ENCODE measurements at places on chromosomes 3 and 15. TPM values are rescaled to one million over a fixed set of nuclear protein-coding genes. Genes with fewer than 3 reads are reported as not detected.

Gene SEC22A
- total RNA-seq, result 22.9 TPM

Gene EPHA3
- total RNA-seq, result not detected

Gene HCN4
- total RNA-seq, result not detected

Gene OXSM
- total RNA-seq, result 6.6 TPM

Gene CSPG5
- total RNA-seq, result not detected

Gene WDR53
- 32.3 TPM for total RNA-seq

Gene GRM7
- not detected for total RNA-seq

Gene ERICH6
- total RNA-seq, result not detected

Gene HHLA2
- total RNA-seq, result 0.74 TPM

Gene LOXL1
- 7.3 TPM for total RNA-seq

Gene TMCO5A
- not detected for total RNA-seq

Gene MASP1
- total RNA-seq, result not detected

Gene PATL2
- total RNA-seq, result 44.1 TPM

Gene ADAMTS7
- total RNA-seq, result not detected

Gene P4HTM
- 39.2 TPM for total RNA-seq

Gene GPR156
- total RNA-seq, result 0.42 TPM

Gene GADL1
- not detected for total RNA-seq

Gene MORC1
- 0.12 TPM for total RNA-seq

Gene PCSK6
- 1.1 TPM for total RNA-seq

Gene CHRNA7
- not detected for total RNA-seq

Gene SLC24A5
- not detected for total RNA-seq

Gene ZNF774
- not detected for total RNA-seq

Gene GOLGA8T
- total RNA-seq, result not detected

Gene XIRP1
- not detected for total RNA-seq

Gene FBN1
- total RNA-seq, result 0.72 TPM

Gene KLHL40
- total RNA-seq, result not detected

- H3K27ac ChIP-seq, result no peak overlapping the region
- H3K36me3 ChIP-seq, result no peaks in the 10 kb centered on the region
- no peaks in the 10 kb centered on the region for H3K27me3 ChIP-seq
- H3K4me1 ChIP-seq, result no peaks in the 10 kb centered on the region
These were observed 26.2 kb downstream of the TRAK1 start for GRCh38 chr3:42117175-42118008.

GRCh38 chr3:159130108-159130507, 328.3 kb downstream of the MFSD1 start:
- DNase-seq, result peak; percentile 1
- no peaks in the 10 kb centered on the region for H3K36me3 ChIP-seq
- no peak overlapping the region for H3K4me3 ChIP-seq
- no peaks in the 10 kb centered on the region for H3K27me3 ChIP-seq
- H3K27ac ChIP-seq, result no peak overlapping the region

DNA sequence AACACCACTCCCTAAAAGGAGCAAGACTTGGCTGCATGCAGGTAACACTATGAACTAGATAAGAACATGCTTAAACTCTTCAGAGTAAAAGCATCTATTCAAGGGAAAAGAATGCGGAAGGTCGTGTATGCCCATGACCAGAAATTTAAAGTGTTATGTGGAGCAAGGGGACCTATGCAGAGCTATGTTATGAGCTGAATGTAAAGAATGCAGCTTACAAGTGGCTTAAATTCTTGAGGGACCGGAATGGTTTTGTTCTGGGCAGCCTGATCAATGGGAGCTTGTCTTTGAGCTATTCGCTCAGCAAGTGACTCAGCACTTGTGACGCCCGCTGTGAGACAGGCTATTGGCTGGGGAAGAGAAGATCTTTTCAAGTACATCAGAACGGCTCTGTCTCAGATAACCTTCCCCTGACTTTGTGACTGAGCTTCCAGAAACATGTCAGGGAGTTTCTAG, 367.5 kb upstream of the THBS1 start:
- peaks cover 8% of the 10 kb centered on the region for H3K27me3 ChIP-seq
- H3K27ac ChIP-seq, result no peak overlapping the region
- no peak overlapping the region for H3K4me3 ChIP-seq
- no peak for DNase-seq

DNA sequence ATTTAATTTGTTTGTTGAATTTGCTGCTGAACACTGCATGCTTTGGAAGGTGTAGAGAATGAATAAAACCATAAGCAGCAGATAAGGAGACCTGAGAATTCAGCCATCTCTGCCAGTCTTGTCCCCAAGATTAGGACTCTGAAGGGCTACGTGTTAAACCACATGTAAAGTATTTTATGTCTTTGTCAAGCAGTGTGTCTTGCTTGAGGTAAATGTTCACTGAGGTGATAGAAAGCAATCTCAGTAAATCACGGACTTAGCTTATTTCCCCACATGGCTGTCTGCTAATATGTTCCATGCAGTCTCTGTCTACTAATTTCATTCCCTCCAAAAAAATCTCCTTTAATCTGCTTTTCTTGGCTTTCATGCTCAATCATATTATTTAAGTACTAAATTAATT, 467.1 kb downstream of the RAP2B start:
- H3K27ac ChIP-seq, result no peak overlapping the region
- peaks cover 7% of the 10 kb centered on the region for H3K4me1 ChIP-seq
- no peak for DNase-seq
- no peaks in the 10 kb centered on the region for H3K36me3 ChIP-seq
- no peak overlapping the region for H3K4me3 ChIP-seq

DNA sequence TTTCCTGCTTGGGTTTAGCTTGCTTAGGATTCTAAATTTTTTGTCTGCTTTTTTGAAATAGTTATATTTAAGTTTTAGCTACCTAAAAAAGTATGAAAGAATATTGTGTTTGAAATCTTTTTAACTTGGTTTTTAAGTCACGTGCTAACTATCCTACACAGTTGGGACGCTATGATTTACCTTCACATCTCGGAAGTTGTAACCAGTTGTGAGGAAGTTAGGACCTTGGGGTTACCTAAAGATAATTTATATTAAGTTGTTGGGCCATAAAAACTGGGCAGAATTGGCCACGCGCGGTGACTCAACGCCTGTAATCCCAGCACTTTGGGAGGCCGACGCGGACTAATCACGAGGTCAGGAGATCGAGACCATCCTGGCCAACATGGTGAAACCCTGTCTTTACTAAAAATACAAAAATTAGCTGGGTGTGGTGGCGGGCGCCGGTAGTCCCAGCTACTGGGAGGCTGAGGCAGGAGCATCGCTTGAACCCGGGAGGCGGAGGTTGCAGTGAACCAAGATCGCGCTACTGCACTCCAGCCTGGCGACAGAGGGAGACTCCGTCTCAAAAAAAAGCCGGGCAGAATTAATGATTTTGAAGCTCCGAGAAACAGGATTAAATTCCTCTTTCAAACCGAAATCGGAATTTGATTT, 1.0 kb downstream of the ZFAND6 start:
- H3K27ac ChIP-seq, result peak overlapping the region; percentile 82
- H3K36me3 ChIP-seq, result peaks cover 3% of the 10 kb centered on the region
- DNase-seq, result peak; percentile 48
- H3K4me3 ChIP-seq, result peak overlapping the region; percentile 95

- no peaks in the 10 kb centered on the region for H3K36me3 ChIP-seq
- H3K4me1 ChIP-seq, result no peaks in the 10 kb centered on the region
- no peaks in the 10 kb centered on the region for H3K27me3 ChIP-seq
- no peak overlapping the region for H3K4me3 ChIP-seq
- no peak for DNase-seq
These were observed 729.6 kb downstream of the NLGN1 start for GRCh38 chr3:174126990-174127758.

- DNase-seq, result no peak
- H3K4me3 ChIP-seq, result no peak overlapping the region
- H3K27me3 ChIP-seq, result no peaks in the 10 kb centered on the region
- H3K27ac ChIP-seq, result no peak overlapping the region
- no peaks in the 10 kb centered on the region for H3K36me3 ChIP-seq
These were observed 54.2 kb downstream of the MEIS2 start for GRCh38 chr15:37045859-37046740.

- no peaks in the 10 kb centered on the region for H3K27me3 ChIP-seq
- H3K36me3 ChIP-seq, result no peaks in the 10 kb centered on the region
- no peak for DNase-seq
These were observed 412.5 kb upstream of the THRB start for GRCh38 chr3:24907106-24907505.

- no peak overlapping the region for H3K4me3 ChIP-seq
- no peak for DNase-seq
- no peaks in the 10 kb centered on the region for H3K27me3 ChIP-seq
- no peaks in the 10 kb centered on the region for H3K4me1 ChIP-seq
- no peak overlapping the region for H3K27ac ChIP-seq
These were observed 9.1 kb downstream of the FES start for GRCh38 chr15:90893175-90894090.

- no peaks in the 10 kb centered on the region for H3K36me3 ChIP-seq
- H3K27ac ChIP-seq, result no peak overlapping the region
- H3K4me3 ChIP-seq, result peak overlapping the region; percentile 41
- peaks cover 12% of the 10 kb centered on the region for H3K4me1 ChIP-seq
- peak; percentile 65 for DNase-seq
- peaks cover 21% of the 10 kb centered on the region for H3K27me3 ChIP-seq
These were observed 19.2 kb upstream of the CORO2B start for GRCh38 chr15:68559345-68560310.

- no peaks in the 10 kb centered on the region for H3K36me3 ChIP-seq
- H3K27ac ChIP-seq, result no peak overlapping the region
- DNase-seq, result no peak
- H3K4me1 ChIP-seq, result peaks cover 15% of the 10 kb centered on the region
These were observed 67.7 kb downstream of the CCNL1 start for GRCh38 chr3:157092230-157092629.

DNA sequence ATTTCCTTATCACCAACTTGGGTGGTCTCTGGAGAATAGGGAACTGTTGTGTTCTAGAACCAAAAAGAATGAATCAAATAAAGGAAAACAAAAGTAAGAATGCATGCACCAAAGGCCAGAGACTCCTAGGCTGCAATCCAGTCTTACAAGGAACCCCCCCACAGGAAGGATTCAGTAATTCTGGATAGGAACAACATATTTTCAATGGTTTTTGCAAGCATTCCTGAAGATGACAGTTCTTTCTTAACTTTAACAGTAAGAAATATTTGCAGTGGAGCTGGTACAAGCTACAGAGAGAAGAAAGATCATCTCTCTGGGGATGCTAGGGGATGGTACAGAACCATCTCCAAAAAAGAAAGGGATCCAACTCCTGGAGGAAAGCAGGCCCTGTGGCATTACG, 116.2 kb upstream of the CHRM5 start:
- H3K4me1 ChIP-seq, result no peaks in the 10 kb centered on the region
- DNase-seq, result no peak
- H3K36me3 ChIP-seq, result no peaks in the 10 kb centered on the region
- no peak overlapping the region for H3K27ac ChIP-seq
- no peak overlapping the region for H3K4me3 ChIP-seq

DNA sequence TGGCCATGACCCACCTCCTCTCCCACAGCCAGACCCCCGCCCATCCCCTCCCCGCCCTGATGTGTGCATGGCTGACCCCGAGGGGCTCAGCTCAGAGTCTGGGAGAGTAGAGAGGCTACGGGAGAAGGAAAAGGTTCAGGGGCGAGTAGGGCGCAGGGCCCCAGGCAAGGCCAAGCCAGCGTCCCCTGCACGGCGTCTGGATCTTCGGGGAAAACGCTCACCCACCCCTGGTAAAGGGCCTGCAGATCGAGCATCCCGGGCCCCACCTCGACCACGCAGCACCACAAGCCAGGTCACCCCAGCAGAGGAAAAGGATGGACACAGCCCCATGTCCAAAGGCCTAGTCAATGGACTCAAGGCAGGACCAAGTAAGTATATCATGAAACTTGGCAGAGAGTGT, 11.7 kb downstream of the MAP1A start:
- H3K4me3 ChIP-seq, result no peak overlapping the region
- no peaks in the 10 kb centered on the region for H3K4me1 ChIP-seq
- peaks cover 4% of the 10 kb centered on the region for H3K36me3 ChIP-seq
- no peaks in the 10 kb centered on the region for H3K27me3 ChIP-seq

- H3K4me3 ChIP-seq, result no peak overlapping the region
- H3K27me3 ChIP-seq, result no peaks in the 10 kb centered on the region
- H3K36me3 ChIP-seq, result peaks cover 14% of the 10 kb centered on the region
- H3K4me1 ChIP-seq, result peaks cover 19% of the 10 kb centered on the region
These were observed 8.0 kb downstream of the ZSCAN2 start for GRCh38 chr15:84608707-84609284.

DNA sequence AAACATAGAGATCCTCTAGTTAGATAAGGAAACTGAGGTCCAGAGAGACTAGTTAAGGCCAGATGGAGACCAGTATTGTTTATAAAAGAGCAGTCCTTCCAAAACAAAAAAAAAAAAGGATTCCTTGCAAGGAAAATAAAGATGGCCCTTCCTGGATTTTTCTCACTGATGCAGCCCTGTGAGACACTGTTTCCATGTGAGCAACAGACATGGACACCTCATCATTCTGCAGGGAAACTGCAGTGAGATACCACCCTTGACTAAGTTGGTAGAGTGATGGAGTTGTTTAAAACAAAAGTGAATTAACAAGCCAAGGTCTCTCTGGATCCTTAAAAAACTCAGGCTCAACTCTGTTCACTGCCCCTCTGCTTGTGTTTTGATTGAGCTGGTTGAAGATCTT, 65.6 kb upstream of the MYZAP start:
- peaks cover 2% of the 10 kb centered on the region for H3K27me3 ChIP-seq
- H3K27ac ChIP-seq, result no peak overlapping the region
- H3K36me3 ChIP-seq, result no peaks in the 10 kb centered on the region
- no peak for DNase-seq
- no peaks in the 10 kb centered on the region for H3K4me1 ChIP-seq

GRCh38 chr15:59229015-59229414, 22.4 kb downstream of the LDHAL6B start:
- no peak overlapping the region for H3K27ac ChIP-seq
- H3K36me3 ChIP-seq, result no peaks in the 10 kb centered on the region
- H3K4me1 ChIP-seq, result no peaks in the 10 kb centered on the region
- H3K27me3 ChIP-seq, result peaks cover 4% of the 10 kb centered on the region
- H3K4me3 ChIP-seq, result no peak overlapping the region
- no peak for DNase-seq

DNA sequence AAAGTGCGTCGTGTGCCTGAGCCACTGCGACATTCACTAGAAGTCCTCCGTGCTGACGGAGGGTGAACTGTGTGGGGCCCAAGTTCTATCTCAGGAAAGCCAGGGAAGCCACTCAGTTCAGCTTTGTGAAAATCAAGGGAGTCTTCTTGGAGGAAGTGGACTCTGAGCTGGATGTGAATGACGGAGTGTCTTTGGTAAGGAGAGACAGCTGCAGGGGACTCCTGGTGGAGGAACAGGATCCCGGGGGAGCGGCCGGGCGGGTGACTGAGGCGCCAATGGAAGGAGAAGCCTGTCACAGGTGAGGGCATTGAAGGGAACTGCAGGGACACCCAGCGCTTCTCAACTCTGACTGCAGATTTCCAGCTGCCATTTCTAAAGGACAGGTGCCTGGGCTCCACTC, 75.6 kb downstream of the APBA2 start:
- no peak for DNase-seq
- H3K36me3 ChIP-seq, result no peaks in the 10 kb centered on the region
- H3K4me3 ChIP-seq, result no peak overlapping the region

GRCh38 chr3:155884292-155884691, 13.8 kb downstream of the GMPS start:
- no peak overlapping the region for H3K4me3 ChIP-seq
- no peaks in the 10 kb centered on the region for H3K27me3 ChIP-seq
- no peak overlapping the region for H3K27ac ChIP-seq
- no peak for DNase-seq
- no peaks in the 10 kb centered on the region for H3K36me3 ChIP-seq

Data from CD4-positive, CD25-positive, alpha-beta regulatory T cell (primary cell).